Lung (tissue), 17 donors: ENCODE measurements at places on chromosomes 12 and 14. TPM values are rescaled to one million over a fixed set of nuclear protein-coding genes. Genes with fewer than 3 reads are reported as not detected.

- no peaks in the 10 kb centered on the region for H3K36me3 ChIP-seq
- DNase-seq, result no peak
- peaks cover 45% of the 10 kb centered on the region for H3K4me1 ChIP-seq
- no peak overlapping the region for H3K27ac ChIP-seq
Measured at GRCh38 chr12:92110083-92110640, 35.5 kb downstream of the BTG1 start.

DNA sequence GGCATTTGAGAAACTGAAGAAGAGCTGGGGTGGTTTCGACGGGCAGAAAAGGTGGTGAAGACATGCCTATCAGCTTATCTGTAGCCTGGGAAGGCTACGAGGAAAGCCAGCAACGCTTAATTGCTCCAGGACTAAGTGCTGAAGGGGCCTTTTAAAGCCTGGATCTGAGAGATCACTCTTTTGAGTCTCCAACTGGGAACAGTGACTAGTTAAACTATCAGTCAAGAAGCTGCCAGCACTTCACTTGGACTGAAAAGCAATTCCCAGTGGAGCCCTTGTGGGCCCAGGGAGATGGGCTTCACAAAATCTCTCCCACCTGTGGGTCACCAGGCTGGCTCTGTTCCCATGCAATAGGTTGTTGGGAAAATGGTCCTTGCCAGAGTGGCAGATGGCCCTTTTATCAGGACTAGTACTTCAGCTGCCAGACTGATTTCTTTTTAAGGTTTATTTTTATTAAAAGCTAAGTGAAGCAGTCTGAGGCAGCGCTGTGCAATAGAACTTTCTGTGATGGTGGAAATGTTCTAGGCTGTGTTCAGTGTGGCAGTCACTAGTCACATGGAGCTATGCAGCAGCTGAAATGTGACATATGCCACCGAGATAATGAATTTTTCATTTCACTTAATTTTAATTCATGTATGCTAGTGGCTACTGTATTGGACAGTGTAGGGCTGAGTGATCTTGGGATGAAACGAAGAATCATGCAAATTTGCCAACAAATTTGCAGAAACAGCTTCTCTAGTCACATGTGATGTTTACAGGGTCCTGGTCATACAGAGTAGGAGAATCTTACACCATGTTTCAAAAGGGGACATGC lies 276.8 kb downstream of the PCNX1 start:
- H3K4me1 ChIP-seq, result peaks cover 7% of the 10 kb centered on the region
- H3K36me3 ChIP-seq, result no peaks in the 10 kb centered on the region
- H3K4me3 ChIP-seq, result no peak overlapping the region
- DNase-seq, result peak; percentile 40
- H3K27ac ChIP-seq, result no peak overlapping the region

DNA sequence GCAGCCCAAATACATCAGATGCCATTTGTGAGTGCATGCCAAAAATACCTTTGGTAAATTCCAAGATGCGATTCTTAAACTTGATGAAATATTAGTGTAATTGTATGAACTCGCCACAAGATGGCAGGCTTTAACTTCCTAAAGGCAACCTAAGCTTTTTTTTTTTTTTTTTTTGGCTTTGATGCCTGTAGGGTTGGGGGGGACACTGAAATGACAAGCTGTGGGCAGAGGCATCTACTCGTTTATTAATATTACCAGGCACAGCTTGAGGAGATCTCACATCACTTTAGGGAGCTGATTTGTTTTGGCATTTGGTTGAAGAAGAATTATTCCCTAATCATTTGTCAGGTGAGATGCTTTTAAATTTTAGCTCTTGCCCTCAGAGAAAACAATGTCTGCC lies 126.7 kb upstream of the CCDC196 start:
- H3K4me1 ChIP-seq, result no peaks in the 10 kb centered on the region
- H3K36me3 ChIP-seq, result no peaks in the 10 kb centered on the region

DNA sequence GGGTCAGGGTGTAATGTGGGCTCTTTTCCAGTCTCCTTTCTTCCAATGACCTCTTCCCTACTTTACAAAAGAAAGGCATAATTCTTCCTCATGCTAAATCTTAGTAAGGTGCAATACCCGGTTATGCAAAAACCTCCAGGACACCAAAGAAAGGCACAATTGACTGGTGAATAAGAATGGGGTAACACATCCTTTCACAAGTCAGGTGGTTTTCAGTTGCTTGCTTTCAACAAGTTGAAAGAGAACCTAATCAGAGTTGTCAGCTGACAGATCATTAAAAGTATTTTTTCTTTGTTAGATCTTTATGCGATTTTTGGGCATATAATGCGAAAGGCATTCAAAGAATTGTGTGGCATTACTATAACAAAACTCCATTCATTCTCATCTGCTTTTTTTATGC lies 1.3 kb upstream of the AEBP2 start:
- peaks cover 3% of the 10 kb centered on the region for H3K4me1 ChIP-seq
- H3K27ac ChIP-seq, result no peak overlapping the region
- DNase-seq, result no peak
- H3K4me3 ChIP-seq, result no peak overlapping the region
- no peaks in the 10 kb centered on the region for H3K27me3 ChIP-seq

DNA sequence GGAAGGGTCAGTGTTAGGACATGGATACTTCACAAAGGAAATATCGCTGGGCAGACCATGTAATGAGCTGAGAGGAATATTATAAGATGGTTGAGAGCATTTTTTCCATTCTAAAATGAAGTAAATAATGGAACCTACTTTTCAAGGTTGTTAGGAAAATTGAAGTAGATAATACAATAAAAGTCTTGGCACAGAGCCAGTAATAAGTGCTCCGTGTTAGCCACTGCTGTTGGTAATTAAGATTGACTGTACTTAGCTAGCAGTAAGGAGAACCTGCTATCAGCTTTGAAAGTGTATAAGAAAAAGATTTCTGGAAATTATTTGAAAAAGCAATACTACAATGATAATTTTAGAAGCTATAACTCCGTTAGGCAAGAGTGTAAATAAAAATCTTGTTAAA lies 77.6 kb downstream of the SCAF11 start:
- H3K4me1 ChIP-seq, result no peaks in the 10 kb centered on the region
- no peak for DNase-seq
- no peak overlapping the region for H3K27ac ChIP-seq
- H3K36me3 ChIP-seq, result peaks cover 3% of the 10 kb centered on the region

- no peak overlapping the region for H3K27ac ChIP-seq
- H3K36me3 ChIP-seq, result no peaks in the 10 kb centered on the region
- no peaks in the 10 kb centered on the region for H3K27me3 ChIP-seq
Measured at GRCh38 chr12:111573476-111573875, 25.6 kb downstream of the ATXN2 start.

- no peaks in the 10 kb centered on the region for H3K27me3 ChIP-seq
- no peaks in the 10 kb centered on the region for H3K36me3 ChIP-seq
- no peak overlapping the region for H3K27ac ChIP-seq
- H3K4me1 ChIP-seq, result no peaks in the 10 kb centered on the region
- DNase-seq, result no peak
- no peak overlapping the region for H3K4me3 ChIP-seq
Measured at GRCh38 chr12:71335151-71335962, 104.2 kb upstream of the LGR5 start.

DNA sequence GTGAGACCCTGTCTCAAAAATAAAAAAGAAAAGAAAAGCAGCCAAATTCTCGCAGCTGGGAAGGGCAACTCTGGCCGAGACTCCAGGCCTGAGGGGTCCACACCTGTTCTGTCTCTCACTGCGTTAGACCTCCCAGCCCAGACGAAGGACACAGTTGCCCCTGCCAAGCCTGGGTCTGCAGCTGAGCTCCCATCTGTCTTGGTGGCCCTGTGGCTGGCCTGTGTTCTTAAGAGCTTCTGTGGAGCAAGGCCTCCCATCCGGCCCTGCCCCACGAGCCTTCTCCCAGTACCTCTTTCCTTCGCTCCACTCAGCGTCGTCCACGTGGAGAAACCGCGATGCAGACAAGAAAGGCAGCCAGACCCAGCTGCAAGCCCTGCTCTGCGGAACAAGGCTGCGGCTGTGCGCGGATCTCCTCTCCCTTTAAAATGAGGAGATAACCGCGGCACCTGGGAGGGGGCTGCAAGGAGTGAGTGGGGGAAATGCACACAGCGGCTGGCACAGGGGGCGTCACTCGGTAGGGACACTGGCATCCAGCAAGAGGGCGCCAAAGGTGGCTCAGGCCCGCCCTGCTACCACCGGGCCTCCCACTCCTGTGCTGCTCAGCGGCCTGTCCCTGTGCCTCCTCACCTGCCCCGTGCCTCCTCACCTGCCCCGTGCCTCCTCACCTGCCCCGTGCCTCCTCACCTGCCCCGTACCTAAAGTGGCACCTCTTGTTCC lies 42.4 kb downstream of the LRRC74A start:
- no peaks in the 10 kb centered on the region for H3K27me3 ChIP-seq
- H3K27ac ChIP-seq, result no peak overlapping the region
- H3K4me3 ChIP-seq, result no peak overlapping the region
- no peak for DNase-seq

- H3K36me3 ChIP-seq, result no peaks in the 10 kb centered on the region
- no peaks in the 10 kb centered on the region for H3K4me1 ChIP-seq
- H3K4me3 ChIP-seq, result no peak overlapping the region
- no peaks in the 10 kb centered on the region for H3K27me3 ChIP-seq
Measured at GRCh38 chr12:78881685-78882084, 17.1 kb downstream of the SYT1 start.

DNA sequence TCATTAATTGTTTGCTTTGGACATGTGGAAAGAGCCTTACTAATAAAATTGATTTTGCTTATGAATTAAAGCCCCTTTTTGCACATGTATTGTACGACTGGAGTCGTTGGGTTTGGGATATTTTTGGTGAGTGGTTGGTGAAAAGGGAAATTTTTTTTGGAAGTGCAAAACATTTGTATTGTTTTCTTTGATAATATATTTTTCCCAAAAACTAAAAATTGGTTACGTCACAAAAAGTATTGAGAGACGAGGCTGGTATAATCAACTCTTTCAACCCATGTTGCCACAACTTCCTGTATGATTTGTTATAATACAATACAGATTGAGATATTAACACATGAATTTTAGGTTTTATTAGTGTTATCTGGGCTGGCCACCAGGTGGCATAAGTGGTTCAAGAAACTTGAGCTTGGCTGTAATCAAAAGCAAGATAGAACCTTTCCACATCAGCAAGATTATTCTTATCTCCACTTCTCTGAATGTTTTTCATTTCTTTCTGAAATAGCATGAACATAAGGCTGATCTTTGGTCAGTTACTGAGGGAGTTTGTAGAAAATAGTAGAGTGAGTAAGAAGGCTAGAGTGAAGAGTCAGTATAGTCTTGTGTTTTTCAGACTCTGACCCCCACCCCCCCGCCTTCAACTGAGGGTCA lies 8.7 kb downstream of the NGDN start:
- peaks cover 50% of the 10 kb centered on the region for H3K36me3 ChIP-seq
- H3K27me3 ChIP-seq, result no peaks in the 10 kb centered on the region
- no peak overlapping the region for H3K4me3 ChIP-seq
- peak; percentile 65 for DNase-seq

GRCh38 chr12:86950444-86950843 lies 694.3 kb upstream of the MGAT4C start:
- H3K4me1 ChIP-seq, result no peaks in the 10 kb centered on the region
- no peaks in the 10 kb centered on the region for H3K36me3 ChIP-seq
- no peaks in the 10 kb centered on the region for H3K27me3 ChIP-seq
- DNase-seq, result no peak
- no peak overlapping the region for H3K4me3 ChIP-seq
- no peak overlapping the region for H3K27ac ChIP-seq

DNA sequence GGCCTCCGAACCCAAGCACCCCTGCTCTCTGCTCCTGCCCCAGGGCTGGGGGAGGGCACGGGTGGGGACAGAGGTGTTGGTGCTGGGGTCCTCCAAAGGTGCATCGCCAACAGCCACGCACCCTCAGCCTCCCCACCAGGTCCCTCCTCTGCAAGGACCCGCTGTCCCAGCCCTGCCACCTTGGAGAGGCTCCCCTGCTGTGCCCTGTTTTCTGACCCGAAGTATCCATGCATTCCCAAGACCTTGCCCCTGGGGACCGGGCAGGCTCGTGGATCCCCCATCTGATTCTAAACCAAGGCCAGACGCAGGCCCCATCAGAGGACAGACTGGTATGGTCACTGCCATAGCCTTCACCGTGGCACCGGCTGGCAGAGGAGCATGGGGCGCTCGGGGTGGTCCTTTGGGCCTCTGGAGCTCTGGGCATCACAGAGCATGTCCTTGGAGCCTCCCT lies 22.7 kb upstream of the BEGAIN start:
- no peak overlapping the region for H3K27ac ChIP-seq
- DNase-seq, result no peak
- no peaks in the 10 kb centered on the region for H3K27me3 ChIP-seq
- H3K4me1 ChIP-seq, result no peaks in the 10 kb centered on the region
- H3K36me3 ChIP-seq, result no peaks in the 10 kb centered on the region

DNA sequence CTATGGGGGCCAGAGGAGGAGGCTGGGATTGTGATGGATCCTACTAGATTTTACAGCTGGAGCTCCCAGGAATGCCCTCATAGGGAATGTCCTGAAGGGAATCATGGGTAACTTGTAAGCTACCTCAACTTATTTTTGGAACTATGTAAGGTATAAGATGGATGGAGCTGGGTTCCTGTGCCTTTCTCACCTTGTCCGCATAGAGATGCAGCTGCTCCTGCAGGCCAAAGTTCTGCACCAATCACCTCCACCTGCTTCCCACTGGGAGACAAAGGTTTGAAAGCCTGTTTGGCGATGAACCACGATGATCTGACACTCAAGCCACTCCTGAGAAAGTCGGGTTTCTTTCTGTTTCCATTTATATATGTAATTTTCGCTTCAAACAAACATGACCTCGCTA lies 648 bp upstream of the AKAP5 start:
- H3K27me3 ChIP-seq, result no peaks in the 10 kb centered on the region
- H3K36me3 ChIP-seq, result peaks cover 6% of the 10 kb centered on the region
- no peak overlapping the region for H3K4me3 ChIP-seq
- DNase-seq, result no peak

DNA sequence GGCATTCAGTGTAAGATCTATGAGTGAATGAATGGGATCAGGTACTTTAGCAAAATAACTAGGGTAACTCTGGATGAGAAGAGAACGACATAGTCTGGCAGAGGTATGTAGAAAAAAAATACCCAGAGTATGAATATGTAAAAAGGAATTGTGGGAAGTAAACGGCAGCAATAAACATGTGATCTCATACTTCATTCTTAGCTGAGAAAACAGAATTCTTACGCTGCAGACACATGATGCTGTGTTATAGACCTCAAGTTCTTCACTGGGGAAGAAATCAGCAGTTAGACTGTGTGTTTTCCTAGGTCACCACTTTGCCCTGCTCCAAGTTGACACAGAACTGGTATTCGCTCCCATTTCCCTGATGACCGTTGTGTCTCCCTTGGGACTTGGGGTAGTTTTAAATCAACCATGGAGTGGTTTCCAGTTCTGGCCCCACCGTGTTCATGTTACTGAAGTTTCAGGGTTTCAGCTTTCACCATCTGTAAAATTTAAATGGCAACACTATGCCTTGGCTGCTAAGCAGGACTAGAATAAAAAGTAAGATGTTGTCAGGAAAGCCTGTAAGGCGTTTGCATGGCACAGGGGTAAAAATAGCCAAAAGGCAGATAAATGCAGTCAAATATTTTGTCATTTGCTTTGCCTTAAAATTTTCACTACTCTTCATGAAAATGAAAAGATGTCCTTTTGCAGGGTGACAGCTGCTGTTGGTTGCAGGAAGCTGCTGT lies 223.7 kb downstream of the PELI2 start:
- no peak for DNase-seq
- no peak overlapping the region for H3K4me3 ChIP-seq
- no peaks in the 10 kb centered on the region for H3K36me3 ChIP-seq

The RND1 gene
- total RNA-seq, result 5.3 TPM

The EML5 gene
- total RNA-seq, result 2.1 TPM

The SLC7A8 gene
- 74.0 TPM for total RNA-seq

The ACOT4 gene
- total RNA-seq, result 4.2 TPM

The EPYC gene
- 0.31 TPM for total RNA-seq
